ENCODE measurements at places on chromosomes 6 and 20.

DNA sequence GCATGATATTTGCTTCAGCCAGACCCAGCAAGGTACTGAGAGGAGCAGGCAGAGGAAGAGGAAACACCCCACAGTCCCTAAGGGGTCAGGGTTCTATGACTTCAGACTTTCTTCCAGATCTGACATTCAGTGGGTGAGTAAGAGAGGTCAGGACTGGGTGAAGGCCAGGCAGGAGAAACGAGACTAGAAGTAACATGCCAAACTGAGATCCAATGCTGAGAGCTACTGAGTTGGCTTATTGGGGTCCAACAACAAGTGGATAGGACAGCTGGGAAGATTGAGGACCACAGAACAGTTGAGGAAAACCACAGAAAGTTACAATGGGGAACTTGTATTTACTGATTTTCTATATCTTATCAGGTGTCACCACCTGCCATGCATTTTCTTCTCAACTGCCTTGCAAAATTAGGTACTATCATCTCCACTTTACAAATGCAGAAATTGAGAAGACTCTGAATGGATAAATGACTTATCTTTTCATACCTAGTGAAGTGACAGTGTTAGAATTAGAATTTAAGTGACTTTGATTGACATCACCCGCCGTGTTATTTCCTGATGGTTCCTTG is 43.8 kb upstream of the HIVEP1 start:
- DNase-seq = no peak

- DNase-seq = no peak
Observed at GRCh38 chr20:63224412-63225081, 8.6 kb upstream of the YTHDF1 start.

GRCh38 chr6:148313488-148313887 is 29.1 kb upstream of the SASH1 start:
- no peak for DNase-seq

- no peak for DNase-seq
Observed at GRCh38 chr6:56932910-56933477, 21.9 kb upstream of the BEND6 start.

- DNase-seq = no peak
Observed at GRCh38 chr6:32980488-32981038, 12.2 kb downstream of the BRD2 start.

DNA sequence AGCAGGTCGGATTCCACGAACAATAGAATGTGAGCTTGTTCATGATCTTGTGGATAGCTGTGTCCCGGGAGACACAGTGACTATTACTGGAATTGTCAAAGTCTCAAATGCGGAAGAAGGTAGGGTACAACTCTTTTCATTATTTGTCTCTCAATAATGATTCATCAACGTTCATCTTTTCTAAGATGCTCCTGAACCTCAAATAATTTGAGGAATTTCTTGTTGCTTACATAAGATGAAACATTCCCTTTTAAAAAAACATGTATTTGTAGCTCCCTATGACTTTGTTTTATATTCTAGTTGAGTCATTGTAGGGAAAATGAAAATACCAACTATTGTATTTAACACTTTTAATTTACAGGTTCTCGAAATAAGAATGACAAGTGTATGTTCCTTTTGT is 17.0 kb downstream of the MCM8 start:
- no peak for DNase-seq

- DNase-seq = no peak
Observed at GRCh38 chr6:114312931-114313330, 29.9 kb downstream of the HS3ST5 start.

DNA sequence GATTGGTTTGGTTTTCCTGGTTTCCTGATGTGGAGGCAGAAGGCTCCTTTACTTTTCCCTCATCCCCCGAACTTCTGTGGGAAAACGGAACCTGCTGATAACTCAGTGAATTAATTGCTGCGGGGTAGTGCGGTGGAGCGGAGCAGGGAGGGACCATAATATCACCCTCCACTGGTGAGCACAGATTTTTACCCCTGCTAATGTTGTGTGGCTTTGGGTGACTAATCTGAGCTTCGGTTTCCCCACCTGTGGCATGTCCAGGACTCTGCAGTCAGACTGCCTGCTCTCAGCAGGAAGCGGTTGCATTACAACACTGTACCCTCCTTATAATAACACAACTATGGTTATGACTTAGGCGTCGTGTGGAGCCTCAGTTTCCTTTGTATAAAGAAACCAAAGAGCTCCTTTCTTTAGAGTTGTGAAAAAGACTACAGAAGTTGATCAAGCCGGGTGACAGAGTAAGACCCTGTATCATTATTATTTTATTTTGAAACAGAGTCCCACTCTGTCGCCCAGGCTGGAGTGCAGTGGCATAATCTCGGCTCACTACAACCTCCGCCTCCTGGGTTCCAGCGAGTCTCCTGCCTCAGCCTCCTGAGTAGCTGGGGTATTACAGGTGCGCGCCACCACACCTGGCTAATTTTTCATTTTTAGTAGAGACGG is 2.2 kb upstream of the ID1 start:
- DNase-seq = no peak

All from left lobe of liver (tissue), 2 donors.